ENCODE measurements at places on chromosomes 3 and 15.

DNA sequence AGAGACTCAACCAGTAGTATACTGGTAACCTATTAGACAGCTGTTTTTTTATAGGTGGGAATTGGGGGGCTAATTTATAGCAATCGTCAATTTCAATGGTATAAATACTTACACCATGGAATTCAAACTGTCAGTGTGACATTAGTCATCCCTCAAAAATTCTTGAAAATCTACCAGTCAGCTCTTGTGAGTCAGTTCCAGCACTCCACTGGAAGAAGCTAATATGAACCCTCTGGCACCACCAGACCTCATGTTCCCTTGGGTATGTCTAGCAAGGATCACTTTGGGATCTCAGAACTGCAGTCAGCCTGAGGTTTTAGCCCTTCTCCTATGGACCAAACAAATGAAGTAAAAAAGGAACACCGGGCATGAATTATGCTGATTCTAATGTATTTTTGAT lies 11.8 kb upstream of the UACA start:
- DNase-seq = no peak

DNA sequence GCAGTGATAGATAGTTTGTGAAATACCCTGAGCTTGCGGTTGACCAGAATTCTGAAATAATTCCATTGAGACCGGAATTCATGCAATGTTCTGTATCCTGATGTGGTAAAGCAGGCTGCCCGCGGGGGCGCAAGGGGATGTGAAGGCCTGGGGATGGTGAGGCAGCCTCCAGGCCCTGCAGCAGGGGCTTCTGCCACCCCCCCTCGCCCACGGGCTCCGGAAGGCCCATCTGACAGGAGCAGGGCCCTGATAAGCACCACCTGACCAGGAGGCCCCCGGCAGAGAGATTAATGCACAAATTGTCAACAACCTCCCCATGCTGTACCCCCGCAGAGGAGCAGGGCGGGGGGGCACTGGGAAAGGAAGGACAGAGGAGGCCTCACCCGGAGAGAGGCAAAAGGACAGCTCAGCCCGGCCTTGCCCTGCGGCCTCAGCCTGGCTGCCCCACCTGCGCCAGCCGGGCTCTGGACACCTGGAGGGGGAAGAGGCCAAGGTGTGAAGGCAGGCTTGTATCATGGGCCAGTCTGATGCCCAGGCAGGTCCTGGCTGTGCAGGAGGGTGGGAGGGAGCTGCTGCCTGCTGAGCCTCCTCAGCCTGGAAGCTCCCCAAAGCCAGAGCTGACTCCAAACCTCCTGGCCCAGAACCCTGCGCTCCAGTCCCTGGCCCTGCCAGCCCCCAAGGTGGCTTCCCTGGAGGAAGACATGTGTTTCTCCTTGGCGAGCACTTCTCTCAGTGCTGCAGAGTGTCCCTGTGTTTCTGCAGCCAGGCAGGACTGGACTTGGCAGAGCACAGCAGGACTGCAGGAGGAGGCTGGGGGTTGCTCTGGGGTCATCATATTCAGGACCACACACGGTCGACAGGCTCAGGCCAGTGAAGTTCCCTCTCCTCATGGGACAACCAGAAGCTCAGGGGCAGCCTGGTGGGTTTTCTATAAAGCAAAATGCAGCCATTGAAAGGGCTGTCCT lies 46.5 kb downstream of the RPN1 start:
- no peak for DNase-seq

GRCh38 chr3:50299929-50300680 lies 900 bp upstream of the HYAL3 start:
- DNase-seq = no peak

GRCh38 chr3:135806317-135806716 lies 159.2 kb upstream of the PPP2R3A start:
- no peak for DNase-seq

DNA sequence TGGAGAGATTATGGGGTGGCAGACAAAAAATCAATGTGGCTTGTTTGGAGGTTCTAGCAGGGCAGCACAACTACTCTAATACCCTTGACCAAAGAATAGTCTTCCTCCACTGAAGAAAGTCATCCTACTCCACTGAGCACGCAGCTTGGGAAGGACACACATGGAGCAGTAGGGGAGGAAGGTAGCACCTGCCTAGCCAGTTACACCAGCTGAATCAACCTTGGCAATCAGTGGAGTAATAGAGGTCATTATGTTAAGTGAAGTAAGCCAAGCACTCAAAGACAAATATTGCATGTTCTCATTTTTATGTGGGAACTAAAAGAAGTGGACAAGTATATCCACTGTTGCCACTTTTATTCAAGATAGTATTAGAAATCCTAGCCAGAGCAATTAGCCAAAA lies 555.8 kb upstream of the ALCAM start:
- DNase-seq = no peak

DNA sequence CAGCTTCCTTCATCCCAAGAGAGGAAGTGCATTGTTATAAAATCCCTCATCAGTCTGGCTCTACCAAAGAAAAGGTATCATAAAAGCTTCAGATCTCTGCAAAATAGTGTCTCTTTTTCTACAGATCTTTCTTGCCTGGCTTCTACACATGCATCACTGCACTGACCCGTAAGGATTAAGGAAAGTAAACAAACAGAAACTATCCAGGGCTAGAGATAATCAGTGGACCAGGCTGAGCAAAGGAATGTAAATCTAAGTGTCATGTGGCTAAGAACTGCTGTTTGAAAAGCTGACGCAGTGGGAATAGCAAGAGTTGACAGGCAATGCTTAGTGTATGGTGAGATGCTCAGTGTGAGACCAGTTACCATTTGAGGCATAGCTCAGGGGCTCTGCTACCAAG lies 339.7 kb downstream of the IL5RA start:
- no peak for DNase-seq

DNA sequence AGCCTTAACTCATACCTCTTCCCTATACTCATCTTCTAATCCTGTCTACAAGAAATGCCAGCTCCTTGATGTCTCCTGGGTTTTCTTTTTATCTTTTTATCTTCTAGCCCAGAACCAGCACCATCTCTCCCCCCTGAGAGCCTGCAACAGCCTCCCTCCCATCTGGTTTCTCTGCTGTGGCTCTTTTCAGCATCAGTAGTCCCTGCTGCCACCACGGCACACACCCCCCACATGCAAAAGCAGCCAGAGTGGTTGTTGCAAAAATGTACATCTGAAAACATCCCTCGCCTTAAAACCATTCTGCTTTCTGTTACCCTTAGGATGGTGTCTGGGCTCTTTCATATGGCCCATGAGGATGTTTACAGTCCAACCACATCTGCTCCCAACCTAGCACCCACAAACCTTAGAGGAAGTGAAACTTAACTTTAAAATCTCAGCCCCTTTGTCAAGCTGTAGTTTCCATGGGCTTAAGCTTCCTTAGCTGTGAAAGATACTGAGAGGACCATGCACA lies 775 bp downstream of the TTC21A start:
- no peak for DNase-seq

DNA sequence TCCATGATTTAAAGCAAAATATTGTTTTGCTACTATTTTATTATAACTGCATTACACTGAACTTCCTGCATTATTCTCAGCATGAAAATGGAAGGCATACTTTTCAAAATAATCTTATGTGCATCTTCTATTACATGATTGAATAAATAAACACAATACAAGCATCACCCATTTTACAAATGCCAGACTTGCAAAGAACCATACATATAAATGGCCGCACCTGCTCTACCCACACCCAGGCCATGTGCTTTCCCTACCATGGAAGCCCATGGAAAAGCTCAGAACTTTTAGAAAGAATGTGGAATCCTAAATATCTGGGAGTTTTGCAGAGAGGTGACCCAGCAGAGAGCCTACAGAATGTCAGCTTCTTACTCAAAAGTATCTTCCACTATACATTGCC lies 127.2 kb downstream of the SHOX2 start:
- no peak for DNase-seq

- DNase-seq = no peak
Measured at GRCh38 chr3:185406121-185406620, 43.2 kb downstream of the MAP3K13 start.

- DNase-seq = no peak
Measured at GRCh38 chr3:159938714-159939113, 49.9 kb upstream of the IL12A start.

All from stimulated activated CD8-positive, alpha-beta memory T cell treated with anti-CD3 and anti-CD28 coated beads, Interleukin-7, amount 100 ng/mL, for 1 hour (primary cell).